NCI-H1694 (cell line): ENCODE measurements at places on chromosomes 11 and 22.
A peak's percentile ranks its signal among the peaks of the same experiment; 100 is the strongest.

- no peak for DNase-seq
Measured at GRCh38 chr11:69746752-69747742, 28.1 kb downstream of the FGF4 start.

GRCh38 chr22:41758231-41758630 lies 42.2 kb upstream of the CCDC134 start:
- DNase-seq, result no peak

DNA sequence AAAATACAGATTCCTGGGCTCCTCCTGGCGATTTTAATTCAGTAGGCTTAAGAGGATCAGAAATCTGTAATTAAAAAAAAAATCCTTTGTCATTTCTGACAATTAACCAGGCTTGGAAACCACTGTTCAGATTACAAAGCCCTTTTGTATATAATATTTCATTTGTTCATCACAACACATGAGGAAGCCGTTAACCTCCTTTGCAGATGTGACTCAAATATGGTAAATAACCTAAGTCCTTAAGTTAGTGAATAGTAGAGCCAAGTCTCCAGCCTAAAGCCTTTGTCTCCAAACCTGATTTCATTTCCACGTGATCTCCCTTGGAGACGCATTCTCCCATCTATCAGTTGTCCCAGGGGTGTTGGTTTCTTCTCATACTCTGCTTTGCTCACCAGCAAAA lies 67.6 kb downstream of the UBASH3B start:
- DNase-seq, result no peak

GRCh38 chr11:1050581-1051355 lies 14.2 kb upstream of the MUC6 start:
- peak; percentile 14 for DNase-seq

DNA sequence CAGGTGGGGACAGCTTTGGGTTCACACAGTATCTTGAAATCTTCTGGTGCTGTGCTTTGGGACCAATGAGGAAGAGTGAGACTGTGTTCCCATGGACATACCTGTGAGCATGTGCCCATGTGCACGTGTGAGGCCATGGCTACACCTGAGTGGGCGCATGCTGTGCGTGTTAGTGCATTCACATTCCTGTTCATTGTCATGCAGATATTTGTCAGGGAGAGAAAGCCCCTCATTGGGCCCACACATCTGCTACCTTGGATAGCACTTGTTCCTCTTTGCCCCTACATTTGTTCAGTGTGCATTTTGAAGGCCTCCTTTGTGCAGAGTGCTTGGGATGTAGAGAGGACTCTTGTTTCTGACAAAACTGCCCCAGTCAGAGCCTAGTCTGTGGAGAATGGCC lies 154.3 kb upstream of the E2F8 start:
- DNase-seq, result no peak

GRCh38 chr11:111093061-111093460 lies 152.5 kb upstream of the POU2AF2 start:
- no peak for DNase-seq

GRCh38 chr11:82775736-82776346 lies 42.2 kb upstream of the FAM181B start:
- DNase-seq, result no peak

GRCh38 chr22:43782448-43782847 lies 29.7 kb downstream of the EFCAB6 start:
- no peak for DNase-seq

DNA sequence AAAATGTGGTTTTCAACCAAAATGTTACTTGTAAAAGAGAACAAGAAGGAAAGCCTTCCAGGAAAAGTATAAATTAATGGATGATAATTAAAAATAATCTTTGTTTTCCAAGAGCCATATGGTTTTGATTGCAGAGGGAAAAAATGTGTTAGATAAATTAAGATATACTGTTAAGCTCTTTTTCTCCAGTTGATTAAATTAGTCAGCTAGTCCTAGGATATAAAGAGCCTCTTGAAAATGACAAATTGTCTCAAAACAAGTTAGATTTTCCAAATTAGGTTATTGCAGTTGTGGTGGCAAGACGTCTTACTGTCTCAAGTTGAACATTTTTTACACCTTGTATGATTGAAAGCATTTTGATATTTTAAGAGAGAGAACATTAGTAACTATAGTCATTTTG lies 110.9 kb downstream of the DYNC2H1 start:
- DNase-seq, result no peak

DNA sequence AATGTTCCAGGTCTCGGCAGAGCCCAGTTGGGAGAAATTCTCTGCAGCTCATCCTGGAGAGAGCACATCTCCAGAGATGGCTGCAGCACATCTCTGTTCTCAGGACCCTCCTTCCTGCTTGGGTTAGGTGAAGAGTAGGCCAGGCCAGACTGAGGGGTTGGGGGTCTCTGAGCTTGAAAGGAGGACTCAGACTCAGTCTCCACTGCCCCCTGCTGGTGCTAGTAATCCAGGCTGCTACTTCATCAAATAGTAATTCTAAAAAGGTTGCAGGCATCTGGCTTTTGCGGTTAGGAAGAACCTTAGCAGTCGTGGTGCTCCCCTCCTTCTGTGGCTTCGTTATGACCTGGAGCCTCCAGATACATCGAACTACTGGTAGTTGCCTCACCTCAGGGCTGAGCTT lies 9.7 kb downstream of the TUB start:
- DNase-seq, result peak; percentile 53

DNA sequence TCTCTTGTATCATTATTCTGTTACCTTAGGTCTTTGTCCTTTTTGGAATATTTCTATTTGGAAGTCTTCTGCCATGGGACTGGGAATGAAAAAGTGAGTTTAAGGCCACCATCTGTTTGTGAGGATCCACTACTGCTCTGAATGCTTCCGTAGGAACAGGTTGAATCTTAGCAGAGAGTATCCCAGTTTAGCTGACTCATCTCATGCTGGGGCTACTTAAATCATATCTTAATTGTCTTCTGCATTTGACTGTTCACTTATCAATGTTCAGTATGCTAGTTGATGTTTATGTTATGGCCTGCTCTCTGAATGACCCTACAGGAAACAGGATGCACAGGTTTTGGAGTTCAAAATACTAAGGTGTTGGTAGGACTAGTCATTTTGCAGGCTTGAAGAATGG lies 1.4 kb upstream of the OR52I2 start:
- DNase-seq, result no peak

DNA sequence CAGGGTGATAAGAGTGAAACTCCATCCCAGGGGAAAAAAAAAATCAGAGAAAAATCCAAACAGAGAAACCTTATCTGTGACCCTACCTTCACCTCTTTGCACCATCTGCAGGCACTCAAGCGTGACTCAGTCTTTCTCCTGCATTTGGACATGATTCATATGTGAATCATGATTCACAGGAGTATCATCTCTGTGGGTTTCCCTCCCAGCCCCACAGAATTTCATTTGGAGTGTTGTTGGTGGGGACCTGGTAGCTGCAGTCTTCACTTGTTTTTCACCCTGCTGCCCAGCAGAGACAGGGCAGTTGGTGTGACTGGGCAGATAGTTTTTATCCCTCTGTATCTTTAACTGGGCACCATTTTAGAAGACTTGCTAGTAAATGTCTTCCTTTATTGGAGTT lies 75.7 kb downstream of the DEPDC5 start:
- no peak for DNase-seq

DNA sequence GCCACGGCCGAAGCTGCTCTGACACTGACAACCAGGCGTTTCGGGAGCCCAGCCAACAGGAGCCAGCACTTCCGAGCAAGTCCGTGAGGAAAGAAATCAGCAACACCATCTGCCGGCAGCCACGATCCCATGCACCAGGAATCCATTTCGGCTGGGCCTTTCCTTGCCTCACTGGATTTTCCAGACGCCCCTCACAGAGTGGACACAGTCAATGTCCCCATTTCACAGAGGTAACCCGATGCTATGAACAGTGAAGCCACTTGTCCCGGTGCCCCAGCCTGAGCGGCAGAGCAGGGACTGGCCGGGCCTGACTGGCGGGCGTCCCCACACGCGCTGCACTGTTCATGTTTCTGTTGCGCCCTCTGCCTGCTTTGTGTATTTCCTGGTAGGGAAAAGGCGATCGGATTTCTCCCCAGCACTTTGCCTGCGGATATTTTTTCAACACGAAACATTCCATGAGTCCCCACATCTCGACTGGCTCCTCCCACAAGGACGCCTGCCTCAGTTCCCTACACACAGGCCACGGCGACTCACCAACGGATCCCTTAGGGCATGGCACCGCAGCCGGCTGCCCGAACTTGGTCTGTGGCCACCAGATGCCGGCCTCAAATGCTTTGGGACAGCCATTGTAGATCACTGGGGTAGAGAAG lies 55.3 kb downstream of the TRMU start:
- peak; percentile 72 for DNase-seq

DNA sequence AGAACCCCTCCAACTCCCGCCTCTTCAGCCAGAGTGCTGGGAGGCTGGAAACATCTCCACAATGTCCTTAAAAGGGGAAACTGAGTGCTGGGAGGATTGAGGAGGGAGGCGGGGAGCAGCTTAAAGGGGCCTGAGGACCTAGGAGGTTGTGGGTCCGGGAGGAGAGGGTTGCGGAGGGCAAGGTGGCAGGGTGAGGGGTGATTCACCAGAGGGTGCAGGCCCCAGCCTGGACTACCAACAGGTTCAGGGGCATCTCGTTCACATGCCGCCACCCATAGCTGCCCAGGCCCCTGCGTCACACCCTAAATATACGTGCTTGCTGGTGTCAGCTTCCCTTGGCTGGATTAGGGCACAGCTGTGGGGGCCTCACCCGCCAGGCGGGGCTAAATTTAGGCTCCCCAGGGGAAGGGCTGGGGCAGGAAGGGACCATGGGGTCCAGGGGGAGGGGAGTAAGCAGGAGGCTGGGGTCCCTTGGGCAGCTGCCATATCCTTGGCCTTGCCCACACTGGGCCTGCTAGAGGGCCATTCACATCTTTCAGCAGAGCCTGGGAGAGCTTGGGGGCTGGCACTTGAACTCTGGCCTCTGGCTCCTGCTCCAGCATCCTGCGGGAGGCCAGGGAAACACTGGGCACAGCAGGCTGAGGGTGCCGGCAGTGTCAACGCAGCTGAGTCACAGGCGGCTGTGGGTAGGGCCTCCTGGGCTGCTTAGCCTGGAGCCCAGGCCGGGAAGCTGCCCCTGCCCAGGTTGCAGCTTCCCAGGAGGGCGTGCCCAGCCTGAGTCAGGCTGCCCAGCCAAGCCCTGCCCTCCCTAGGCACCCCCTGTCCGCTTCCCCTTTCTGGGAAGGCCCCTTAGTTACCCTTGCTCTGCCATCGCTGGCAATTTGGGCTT lies 1.3 kb downstream of the EHBP1L1 start:
- no peak for DNase-seq

DNA sequence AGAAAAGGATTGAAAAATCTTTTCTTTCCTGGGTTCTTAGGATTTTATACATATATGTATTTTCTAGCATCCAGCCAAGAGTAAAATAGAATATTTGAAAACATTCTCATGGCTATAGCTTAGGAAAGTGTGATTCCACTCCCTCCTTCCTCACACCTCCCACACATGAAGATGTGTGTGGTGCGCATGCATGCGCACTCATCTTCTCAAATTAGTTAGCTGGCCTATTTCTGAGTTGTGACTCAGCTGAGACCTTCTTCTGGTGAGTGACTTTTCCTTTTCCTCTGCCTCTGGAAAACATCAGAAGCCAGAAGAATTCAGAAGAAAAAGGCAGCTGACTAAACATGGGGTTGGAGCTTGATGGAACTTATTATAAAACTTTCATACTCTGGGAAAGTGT lies 149.8 kb downstream of the OR4C45 start:
- DNase-seq, result no peak

- no peak for DNase-seq
Measured at GRCh38 chr11:125069008-125069407, 5.9 kb downstream of the SLC37A2 start.

GRCh38 chr11:45851228-45851627 lies 4.0 kb downstream of the CRY2 start:
- no peak for DNase-seq

DNA sequence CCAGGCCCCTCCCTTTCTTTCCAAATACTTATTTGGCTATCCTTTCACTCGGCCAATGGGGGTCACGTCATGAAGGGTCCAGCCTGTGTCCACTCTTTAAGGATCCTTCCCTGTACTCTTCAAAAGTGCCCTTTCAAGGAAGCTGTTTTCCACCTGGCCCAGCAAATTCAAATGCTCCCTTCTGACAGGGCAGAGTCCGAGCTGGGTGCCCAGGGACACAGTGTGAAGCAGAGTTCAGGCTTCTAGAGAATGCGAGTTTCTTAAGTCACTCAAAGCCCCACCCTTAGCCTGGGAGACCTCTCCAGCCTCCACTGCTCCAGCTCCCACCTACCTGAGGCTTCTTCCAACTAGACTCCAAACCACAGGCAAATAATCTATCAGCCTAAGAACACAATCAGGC lies 5.5 kb upstream of the APOA1 start:
- no peak for DNase-seq

DNA sequence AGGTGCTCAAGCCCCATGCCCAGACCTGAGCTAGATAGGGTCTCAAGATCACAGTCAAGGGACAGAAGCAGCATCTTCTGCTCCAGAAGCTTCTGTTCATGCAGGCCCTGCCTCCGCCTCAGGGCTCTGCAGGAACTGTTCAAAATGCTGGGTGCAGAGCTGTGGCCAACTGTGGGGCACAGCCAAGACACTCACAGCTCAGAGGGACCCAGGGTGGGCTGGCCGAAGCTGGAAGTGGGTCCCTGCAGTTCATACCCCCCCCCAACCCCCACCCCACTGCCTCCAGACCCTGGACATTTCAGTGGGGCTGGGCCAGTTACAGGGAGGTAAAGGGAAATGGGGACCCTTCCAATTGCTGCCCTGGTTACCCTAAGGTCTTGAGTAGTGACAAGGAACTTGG lies 129.0 kb downstream of the CRYBB2 start:
- DNase-seq, result no peak

GRCh38 chr11:60265373-60266214 lies 14.9 kb upstream of the MS4A4A start:
- DNase-seq, result peak; percentile 5

DNA sequence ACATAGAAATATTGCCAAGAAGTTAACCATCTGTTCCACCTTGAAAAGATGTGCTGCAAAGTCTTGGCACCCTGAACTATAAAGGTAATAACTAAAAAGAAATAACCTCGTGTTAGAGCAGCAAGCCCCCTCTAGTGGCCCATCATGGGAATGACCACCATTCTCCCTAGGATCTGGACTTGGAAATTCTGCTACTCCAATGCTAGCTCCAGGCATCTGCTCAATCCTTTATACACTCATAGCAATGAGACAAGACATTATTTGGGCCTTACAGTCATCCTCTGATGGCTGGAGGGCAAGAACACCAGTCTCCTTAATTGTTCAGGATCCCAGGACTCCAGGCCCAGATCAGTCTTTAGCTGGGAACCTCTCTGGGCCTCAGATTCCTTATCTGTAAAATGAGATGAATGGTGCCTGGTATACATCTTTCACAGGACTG lies 76.0 kb downstream of the CWC15 start:
- peak; percentile 25 for DNase-seq

- DNase-seq, result peak; percentile 26
Measured at GRCh38 chr11:78645226-78646202, 70.8 kb upstream of the NARS2 start.

GRCh38 chr11:128616161-128616560 lies 28.8 kb upstream of the ETS1 start:
- DNase-seq, result no peak

- DNase-seq, result no peak
Measured at GRCh38 chr11:81470446-81470845, 1263.2 kb downstream of the FAM181B start.
